Lung (tissue), 17 donors: ENCODE measurements at places on chromosomes 3 and 15.

DNA sequence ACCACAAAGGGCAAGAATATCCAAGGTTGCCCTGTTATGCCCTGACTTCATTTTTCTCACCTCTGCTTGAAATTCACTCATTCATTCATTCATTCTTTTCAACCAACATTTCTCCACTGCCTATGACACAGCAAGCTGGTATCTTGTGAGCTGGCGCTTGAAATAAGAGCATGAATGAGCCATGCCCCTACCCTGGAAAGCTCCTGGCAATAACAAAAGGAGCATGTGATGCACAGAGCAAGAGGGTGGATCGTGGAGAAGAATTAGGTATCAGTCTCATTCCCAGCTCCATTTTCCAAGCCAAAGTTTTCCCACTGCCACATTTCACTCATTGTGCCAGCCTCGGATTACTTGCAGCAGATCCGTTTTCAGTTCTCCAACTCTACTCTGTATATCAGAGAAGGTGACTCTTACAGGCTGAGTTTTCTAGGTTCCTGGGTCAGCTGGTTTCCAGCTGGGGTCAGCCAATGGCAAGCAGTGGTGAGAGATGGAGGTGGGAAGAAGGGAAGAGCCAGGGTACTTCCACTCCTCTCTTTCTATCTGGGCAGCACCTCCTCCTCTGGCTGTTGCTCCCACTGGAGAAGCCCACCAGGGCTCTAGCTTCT is 144.8 kb downstream of the SUCLG2 start:
- no peak for DNase-seq

- peak; percentile 50 for DNase-seq
These were observed 536 bp downstream of the ATP10A start for GRCh38 chr15:25862472-25863110.

DNA sequence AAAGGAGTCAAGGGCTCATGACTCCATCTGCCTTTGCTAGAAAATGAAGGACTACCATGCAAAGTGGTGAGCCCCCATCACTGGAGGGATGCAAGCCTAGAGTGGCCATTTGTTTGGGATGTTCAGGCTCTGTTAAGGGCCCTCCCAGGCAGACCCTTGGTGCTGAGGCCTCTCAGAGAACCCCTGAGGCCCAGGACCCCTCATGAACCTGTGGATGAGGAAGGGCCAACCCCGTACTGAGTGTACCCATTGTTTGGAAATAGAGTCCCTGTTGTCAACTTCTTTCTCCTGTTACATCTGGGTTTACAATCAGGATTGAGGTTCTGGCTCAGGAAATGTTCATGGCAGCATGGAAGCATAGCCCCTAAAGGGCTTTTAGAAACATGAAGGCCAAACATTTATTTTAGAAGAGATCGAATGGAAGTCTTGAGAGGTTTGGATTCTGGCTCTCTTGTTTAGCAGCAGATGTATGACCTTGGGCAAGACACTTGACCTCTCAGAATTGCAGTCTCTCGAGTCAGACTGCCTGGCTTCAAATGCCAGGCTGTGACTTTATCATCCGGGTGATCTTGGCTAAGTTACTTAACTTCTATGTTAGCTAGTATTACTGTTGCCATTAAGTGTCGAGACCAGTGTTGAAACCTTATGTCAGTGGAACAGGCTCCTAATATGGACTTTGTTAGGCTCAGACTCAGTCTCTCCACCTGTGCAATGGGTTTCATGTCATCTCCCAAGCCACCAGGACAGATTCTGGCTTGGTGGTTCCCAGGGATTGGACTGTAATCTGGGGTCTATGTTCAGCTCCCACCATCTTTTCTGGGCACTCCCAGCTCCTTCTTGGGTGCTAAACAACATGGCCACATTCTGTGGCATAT is 12.4 kb downstream of the ITGA11 start:
- no peak for DNase-seq

DNA sequence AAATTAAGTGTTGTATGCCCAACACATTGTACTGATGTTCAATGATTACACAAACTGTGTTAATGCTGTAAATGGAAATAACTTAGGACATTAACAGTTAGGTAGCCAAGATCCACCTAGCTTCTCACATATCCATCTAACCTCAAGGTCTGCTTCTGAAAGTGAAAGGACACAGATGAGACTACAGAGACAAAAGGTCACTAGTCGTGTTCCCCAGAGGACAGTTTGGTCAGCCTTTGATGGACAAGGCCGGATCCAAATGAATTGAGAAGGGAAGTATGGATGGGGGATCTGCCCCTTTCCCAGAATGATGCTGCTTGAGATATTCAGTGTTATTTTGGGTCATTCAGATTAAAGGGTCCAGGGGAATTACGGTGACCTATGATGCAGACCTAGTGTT is 17.2 kb downstream of the ALDH1A2 start:
- DNase-seq: no peak

DNA sequence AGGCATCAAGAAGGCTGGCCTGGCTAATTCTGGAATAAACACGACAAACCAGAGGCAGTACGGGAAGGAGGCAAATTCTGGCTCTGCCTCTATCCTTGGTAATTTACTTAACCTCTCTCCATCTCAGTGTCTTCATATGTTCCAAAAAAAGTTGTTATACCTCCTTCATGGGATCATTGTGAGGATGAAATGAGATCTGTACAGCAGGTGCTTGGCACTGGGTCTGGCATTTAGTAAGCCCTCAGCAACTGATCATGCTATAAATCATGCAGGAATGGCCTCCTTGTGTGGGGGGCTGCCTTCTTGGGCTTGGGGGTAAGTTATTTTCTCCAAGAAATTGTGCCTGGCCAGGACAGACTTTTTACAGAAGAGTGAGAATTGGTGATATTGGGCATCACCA is 38.3 kb upstream of the TRA2B start:
- no peak for DNase-seq

- DNase-seq: peak; percentile 68
These were observed 7.7 kb downstream of the BCL6 start for GRCh38 chr3:187737368-187738070.
